ENCODE measurements at places on chromosomes 1 and 21.

- DNase-seq = no peak
Observed at GRCh38 chr1:246617156-246617555, 50.9 kb downstream of the CNST start.

GRCh38 chr1:107739651-107740050 lies 225.3 kb downstream of the VAV3 start:
- no peak for DNase-seq

GRCh38 chr21:24737296-24737850 lies 869.9 kb downstream of the MRPL39 start:
- DNase-seq = no peak

- DNase-seq = no peak
Observed at GRCh38 chr1:19903621-19904020, 19.8 kb downstream of the PLA2G2E start.

- no peak for DNase-seq
Observed at GRCh38 chr1:85409516-85409915, 55.4 kb downstream of the DDAH1 start.

Data from fibroblast of skin of scalp (primary cell).